AG09309 (cell line): ENCODE measurements at places on chromosomes 7 and 10.
A peak's percentile ranks its signal among the peaks of the same experiment; 100 is the strongest.

DNA sequence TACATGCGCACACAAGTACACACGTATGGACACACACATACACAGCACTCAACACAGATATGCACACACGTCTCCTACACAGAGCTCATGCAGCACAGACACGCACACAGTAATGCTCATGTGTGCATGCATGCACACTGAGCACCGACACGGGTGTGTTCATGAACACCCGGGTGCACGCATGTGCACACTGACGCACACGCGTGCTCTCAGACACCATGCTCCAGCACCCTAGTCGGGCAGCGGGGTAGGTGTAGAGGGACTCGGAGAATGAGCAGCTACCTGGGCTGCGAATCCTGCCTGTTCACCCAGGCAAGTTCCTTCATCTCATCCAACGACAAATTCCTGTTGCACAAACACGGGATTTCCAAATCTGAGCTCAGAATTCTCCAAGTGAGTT is 184.7 kb downstream of the MAD1L1 start:
- no peak for DNase-seq

GRCh38 chr7:52973126-52973525 is 62.3 kb upstream of the POM121L12 start:
- DNase-seq, result no peak

GRCh38 chr10:31620226-31621151 is 301.5 kb downstream of the ZEB1 start:
- peak; percentile 34 for DNase-seq

GRCh38 chr7:73541722-73542121 is 15.8 kb downstream of the BCL7B start:
- DNase-seq, result no peak
